ENCODE measurements at places on chromosomes 4 and X.

DNA sequence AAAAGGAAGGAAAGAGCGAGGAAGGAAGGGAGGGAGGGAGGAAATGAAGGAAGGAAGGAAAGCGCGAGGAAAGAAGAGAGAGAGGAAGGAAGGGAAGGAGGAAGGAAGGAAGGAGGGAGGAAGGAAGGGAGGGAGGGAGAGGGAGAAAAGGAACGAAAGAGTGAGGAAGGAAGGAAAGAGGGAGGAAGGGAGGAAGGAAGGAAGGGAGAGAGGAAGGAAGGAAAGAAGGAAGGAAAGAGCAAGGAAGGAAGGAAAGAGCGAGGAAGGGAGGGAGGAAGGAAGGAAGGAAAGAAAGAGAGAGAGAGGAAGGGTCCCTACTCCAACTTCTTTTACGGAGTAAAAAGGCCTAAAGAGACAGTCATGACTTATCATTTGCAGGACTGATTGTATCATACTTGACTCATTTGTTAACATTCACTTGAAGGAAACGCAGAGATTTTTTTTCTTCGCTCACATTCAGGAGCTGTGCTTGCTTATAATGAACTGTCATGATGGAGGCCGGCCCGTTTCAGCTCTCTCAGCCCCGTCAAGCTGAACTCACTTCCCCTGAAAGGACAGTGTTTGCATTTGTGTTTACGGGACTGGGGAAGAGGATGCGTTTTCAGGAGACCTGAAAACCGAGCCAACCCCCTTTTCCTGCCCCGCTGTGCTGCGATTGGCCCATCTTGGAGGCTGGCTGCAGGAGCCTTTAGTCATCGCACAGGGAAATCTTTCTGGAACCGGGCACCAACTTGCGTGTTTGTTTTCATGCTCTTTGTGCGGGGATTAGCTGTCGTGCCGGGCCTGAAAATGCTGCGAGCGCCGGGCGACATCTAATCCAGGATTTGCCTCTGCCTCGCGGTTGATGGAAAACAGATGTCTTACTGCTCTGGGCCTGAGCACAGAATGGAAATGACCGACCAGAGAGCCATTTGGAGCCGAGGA lies 17.8 kb downstream of the TRIM2 start:
- H3K27me3 ChIP-seq, result no peaks in the 10 kb centered on the region
- peaks cover 4% of the 10 kb centered on the region for H3K4me1 ChIP-seq
- no peak for DNase-seq
- H3K36me3 ChIP-seq, result no peaks in the 10 kb centered on the region
- peak overlapping the region; percentile 93 for H3K27ac ChIP-seq

- no peak overlapping the region for H3K4me3 ChIP-seq
- H3K27me3 ChIP-seq, result peaks cover 83% of the 10 kb centered on the region
- H3K4me1 ChIP-seq, result no peaks in the 10 kb centered on the region
- H3K36me3 ChIP-seq, result no peaks in the 10 kb centered on the region
- no peak for DNase-seq
Observed at GRCh38 chr4:84503495-84504437, 4.7 kb upstream of the NKX6-1 start.

GRCh38 chr4:5797866-5798265 lies 86.9 kb downstream of the EVC start:
- no peaks in the 10 kb centered on the region for H3K4me1 ChIP-seq
- no peaks in the 10 kb centered on the region for H3K27me3 ChIP-seq
- DNase-seq, result no peak
- H3K4me3 ChIP-seq, result no peak overlapping the region
- no peak overlapping the region for H3K27ac ChIP-seq

DNA sequence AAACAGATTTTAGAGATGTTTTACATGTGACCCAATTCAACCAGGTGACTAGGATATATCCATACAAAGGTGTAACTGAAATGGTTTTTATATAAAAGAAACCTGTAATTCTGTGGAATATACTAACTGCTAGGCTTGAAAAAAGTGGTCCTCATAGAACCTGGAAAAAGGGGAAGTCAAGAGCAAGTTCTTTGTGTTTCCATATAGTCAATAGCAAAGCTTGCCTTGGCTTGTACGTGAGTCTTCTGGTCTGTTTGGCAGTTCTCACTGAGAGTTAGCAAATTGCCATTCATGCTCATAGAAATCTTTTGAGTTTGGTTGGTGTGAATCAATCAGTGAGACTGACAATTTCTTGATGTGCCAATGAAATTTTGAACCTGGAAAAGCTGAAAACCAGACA lies 79.4 kb upstream of the SMIM10 start:
- no peak overlapping the region for H3K27ac ChIP-seq
- H3K27me3 ChIP-seq, result no peaks in the 10 kb centered on the region
- H3K4me1 ChIP-seq, result no peaks in the 10 kb centered on the region

DNA sequence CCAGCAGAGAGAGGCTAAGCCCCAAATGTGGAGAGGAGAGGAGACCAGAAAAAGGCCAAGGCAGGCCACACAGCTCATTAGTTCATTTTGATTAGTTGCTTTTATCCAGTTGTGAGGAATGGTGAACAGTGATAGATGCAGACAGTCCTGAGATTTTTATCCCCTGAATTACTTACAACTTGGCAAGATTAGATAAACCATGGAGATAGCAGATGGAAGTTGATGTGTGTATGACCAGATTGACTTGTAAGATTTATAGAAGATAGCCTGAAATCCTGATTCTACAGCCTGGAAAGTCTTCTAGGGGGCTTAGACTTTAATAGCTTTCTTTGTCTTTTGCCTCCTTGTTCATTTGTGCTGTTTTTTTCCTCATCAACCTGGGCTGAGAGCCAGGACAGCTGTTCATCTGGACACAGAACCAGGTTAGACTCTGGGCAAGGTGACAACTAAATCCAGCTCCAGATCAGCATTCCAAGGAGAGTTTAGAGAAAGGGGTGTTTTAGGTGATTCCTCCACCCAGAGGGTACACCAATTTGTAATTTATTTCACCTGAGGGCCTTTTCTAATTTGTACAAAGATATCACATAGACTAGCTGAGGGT lies 215.5 kb downstream of the SPATA18 start:
- H3K36me3 ChIP-seq, result no peaks in the 10 kb centered on the region
- no peak for DNase-seq
- H3K4me1 ChIP-seq, result no peaks in the 10 kb centered on the region

GRCh38 chr4:169239221-169239905 lies 31.4 kb downstream of the SH3RF1 start:
- no peak overlapping the region for H3K4me3 ChIP-seq
- no peak for DNase-seq
- no peaks in the 10 kb centered on the region for H3K27me3 ChIP-seq
- peaks cover 30% of the 10 kb centered on the region for H3K4me1 ChIP-seq

DNA sequence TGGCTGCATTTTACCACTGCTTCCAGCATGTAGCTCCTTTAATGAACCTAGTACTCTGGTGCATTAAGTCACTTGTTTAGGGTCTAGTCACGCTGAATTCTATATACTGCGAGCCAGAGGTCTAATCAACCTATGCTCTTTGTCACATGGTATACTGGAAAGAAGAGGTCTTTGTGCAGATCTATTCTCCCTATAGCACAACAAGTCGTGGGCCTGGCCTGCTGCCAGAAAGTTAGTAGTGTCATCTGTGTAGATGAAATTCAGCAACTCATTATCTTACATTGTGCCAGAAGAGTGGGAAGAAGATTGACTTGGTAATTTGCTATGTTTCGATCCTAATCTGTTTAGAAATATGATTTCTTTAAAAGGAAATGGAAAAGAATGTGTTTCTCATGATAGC lies 80.8 kb downstream of the AWAT2 start:
- no peaks in the 10 kb centered on the region for H3K4me1 ChIP-seq
- H3K27me3 ChIP-seq, result no peaks in the 10 kb centered on the region
- H3K4me3 ChIP-seq, result no peak overlapping the region
- no peak for DNase-seq
- H3K27ac ChIP-seq, result no peak overlapping the region
- H3K36me3 ChIP-seq, result no peaks in the 10 kb centered on the region

GRCh38 chr4:148315049-148315448 lies 127.2 kb downstream of the NR3C2 start:
- H3K4me1 ChIP-seq, result no peaks in the 10 kb centered on the region
- no peak for DNase-seq
- H3K27me3 ChIP-seq, result no peaks in the 10 kb centered on the region
- no peak overlapping the region for H3K27ac ChIP-seq
- H3K4me3 ChIP-seq, result no peak overlapping the region

DNA sequence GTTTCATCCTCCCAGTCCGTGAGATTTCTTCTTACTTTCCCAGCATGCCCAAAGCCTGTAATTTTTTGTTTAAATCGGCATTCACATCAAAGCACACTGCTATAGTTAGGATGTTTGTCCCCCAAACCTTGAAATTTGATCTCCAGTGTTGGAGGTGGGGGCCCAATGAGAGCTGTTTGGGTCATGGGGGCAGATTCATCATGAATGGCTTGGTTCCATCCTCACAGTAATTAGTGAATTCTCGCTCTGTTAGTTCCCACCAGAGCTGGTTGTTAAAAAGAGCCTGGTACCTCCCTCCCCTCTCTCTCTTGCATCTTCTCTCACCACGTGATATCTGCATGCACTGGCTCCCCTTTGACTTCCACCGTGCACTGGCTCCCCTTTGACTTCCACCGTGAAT lies 40.5 kb upstream of the PGRMC2 start:
- DNase-seq, result no peak
- no peak overlapping the region for H3K27ac ChIP-seq
- H3K4me3 ChIP-seq, result no peak overlapping the region
- H3K27me3 ChIP-seq, result no peaks in the 10 kb centered on the region

DNA sequence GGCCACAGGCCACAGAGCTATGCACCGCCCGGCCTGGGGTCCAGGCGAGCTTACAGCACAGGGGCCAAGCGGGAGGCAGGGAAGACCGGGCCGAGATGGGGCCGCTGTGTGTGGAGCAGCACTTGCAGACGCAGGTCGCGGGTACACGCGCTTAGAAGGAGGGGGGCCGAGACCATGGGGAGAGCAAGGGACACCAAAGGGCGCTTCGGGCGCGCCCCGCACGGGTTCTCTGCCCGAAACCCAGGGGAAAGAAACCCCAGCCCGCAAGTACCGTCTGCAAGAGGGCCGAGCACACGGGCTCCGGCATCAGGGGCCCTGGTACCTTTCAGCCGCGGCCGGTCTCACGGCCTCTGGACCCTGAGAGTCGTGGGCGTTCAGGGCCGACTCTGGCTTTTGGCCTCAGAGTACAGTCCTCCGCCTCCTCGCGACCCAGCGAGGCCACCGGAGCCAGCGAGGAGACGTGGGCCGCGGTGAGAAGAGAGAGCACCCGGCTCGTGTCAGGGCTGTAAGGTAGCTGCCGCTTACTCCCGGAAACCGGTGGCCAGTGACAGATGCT lies 342 bp downstream of the EOLA2 start:
- no peaks in the 10 kb centered on the region for H3K27me3 ChIP-seq
- H3K27ac ChIP-seq, result peak overlapping the region; percentile 92
- DNase-seq, result no peak
- no peaks in the 10 kb centered on the region for H3K4me1 ChIP-seq

GRCh38 chrX:46758956-46759644 lies at the start of gene SLC9A7:
SLC9A7 (minus strand) TSS chrX:46759118; CDS start chrX:46759029, 89 bp downstream.
- no peaks in the 10 kb centered on the region for H3K27me3 ChIP-seq
- H3K4me1 ChIP-seq, result no peaks in the 10 kb centered on the region
- H3K27ac ChIP-seq, result peak within 1 kb of the TSS; percentile 83
- no peaks in the 10 kb centered on the region for H3K36me3 ChIP-seq
- DNase-seq, result peak; percentile 63
- peak within 1 kb of the TSS; percentile 35 for H3K4me3 ChIP-seq

GRCh38 chrX:143648705-143649104 lies 12.8 kb upstream of the SLITRK4 start:
- no peaks in the 10 kb centered on the region for H3K36me3 ChIP-seq
- DNase-seq, result no peak
- no peak overlapping the region for H3K4me3 ChIP-seq
- H3K27ac ChIP-seq, result no peak overlapping the region
- H3K27me3 ChIP-seq, result no peaks in the 10 kb centered on the region

DNA sequence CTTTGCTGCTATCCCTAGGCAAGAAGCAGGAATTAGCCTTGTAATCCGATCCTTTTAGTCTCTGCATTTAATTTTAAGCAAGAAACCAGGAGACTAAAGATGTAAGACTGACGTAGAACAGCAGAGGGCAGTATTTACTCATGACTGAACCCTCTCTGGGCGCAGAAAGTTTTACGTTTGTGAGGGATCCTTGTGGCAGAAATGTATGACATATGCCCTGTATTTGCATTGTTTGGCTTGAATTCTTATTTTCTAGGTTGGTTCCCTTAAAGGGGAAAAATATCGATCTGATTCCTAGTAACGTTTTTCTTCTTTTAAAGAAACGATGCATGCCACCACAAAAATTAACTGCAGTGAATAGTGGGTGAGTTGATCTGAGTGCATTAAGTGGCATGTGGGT lies 1.3 kb upstream of the FAT4 start:
- DNase-seq, result no peak
- peaks cover 5% of the 10 kb centered on the region for H3K4me1 ChIP-seq
- H3K36me3 ChIP-seq, result no peaks in the 10 kb centered on the region
- no peak overlapping the region for H3K4me3 ChIP-seq
- no peak overlapping the region for H3K27ac ChIP-seq

DNA sequence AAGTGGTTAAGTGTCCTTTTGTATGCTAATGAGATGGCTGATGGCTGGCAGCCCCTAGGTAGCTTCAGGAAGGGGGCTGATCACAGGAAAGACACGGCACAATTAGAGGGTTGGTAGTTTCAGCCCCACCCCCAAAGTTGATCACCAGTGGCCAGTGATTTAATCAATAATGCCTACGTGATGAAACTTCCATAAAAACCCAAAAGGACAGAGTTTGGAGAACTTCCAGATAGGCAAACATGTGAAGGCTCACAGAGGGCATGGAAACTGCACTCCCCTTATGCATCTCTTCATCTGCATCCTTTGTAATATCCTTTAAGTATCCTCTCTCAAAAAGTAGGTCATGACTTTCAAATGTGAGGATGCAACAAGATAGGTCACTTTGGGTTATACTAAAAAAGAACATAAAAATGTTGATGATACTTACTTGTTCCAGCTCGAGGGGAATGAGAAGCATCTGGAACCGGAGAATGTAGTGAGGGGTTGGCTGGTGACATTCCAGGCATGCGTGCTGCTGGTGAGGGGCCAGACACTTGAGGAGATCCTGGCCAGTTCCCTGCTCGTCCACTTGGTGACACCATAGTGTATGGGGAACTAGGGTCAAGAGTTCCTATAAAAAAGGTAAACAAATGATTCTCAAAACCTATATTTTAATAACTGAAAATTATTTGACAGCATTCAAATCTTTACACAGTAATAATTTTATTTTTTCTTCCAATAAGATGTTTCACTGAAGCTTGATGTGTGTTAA lies 16.7 kb upstream of the CXorf38 start:
- DNase-seq, result no peak
- no peak overlapping the region for H3K4me3 ChIP-seq
- no peaks in the 10 kb centered on the region for H3K4me1 ChIP-seq
- H3K27ac ChIP-seq, result no peak overlapping the region

DNA sequence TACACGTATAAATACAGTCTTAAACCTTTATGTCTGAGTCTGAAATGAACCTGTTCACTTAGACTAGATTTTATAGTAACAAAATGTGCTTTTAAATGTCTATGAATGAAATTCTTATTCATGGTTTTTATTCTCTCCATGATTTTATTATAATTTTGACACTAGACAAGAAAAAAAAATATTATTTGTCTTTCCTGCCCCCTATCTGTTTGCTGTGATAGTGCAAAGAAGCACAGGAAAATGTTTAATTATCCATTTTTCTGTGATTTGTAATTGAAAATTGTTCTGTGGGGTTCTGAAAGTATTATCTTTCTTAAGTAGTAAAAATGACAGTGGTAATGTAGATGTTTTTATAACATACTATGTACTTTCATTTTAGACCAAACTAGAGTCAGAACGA lies 52.0 kb downstream of the INTS6L start:
- DNase-seq, result no peak
- no peaks in the 10 kb centered on the region for H3K36me3 ChIP-seq
- H3K27ac ChIP-seq, result no peak overlapping the region
- H3K4me3 ChIP-seq, result no peak overlapping the region
- H3K4me1 ChIP-seq, result no peaks in the 10 kb centered on the region

- no peak for DNase-seq
- H3K27ac ChIP-seq, result no peak overlapping the region
- no peak overlapping the region for H3K4me3 ChIP-seq
- no peaks in the 10 kb centered on the region for H3K4me1 ChIP-seq
- no peaks in the 10 kb centered on the region for H3K27me3 ChIP-seq
Observed at GRCh38 chr4:66930206-66930605, 615.1 kb downstream of the CENPC start.
